ENCODE measurements at places on chromosomes 4 and X.

DNA sequence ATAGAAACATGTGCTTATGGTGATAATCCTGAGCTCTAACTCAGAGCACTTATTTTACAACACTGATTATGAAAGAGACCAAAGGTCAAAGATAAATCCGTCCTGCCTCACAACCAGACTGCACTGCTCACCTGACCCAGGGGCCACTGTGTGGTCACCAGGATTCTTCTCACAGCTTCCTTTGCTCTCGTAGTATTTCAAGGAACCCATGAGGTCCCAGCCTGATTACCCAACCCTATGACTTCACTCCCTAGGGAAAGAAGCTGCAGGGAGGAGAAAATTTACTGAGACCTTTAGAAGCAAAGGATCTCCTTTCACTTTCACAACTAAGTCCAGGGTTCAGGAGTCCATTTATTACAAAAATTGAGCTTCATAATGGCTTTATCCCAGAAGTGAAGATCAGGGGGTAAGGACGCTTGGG lies 9.6 kb downstream of the SLC25A5 start:
- DNase-seq, result no peak

DNA sequence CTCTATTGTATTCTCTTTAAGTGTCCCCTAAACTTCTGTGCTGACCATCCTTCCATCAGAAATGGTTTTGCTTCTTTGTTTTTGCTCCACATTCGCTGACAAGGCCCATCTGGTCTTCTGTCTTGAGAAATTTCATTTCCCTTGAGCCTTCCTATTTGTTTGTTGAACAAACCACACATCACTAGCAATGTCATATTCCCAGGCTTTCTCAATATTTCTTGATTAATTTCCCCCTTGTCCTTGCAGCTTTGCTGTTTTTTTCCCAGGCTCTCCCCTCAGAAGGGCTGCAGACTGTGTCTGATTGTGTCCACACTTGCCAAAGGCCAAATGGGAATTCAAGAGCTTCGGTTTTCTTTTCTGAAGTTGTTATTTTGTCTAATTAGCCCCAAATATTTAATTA lies 158.9 kb downstream of the MID1IP1 start:
- DNase-seq, result no peak

DNA sequence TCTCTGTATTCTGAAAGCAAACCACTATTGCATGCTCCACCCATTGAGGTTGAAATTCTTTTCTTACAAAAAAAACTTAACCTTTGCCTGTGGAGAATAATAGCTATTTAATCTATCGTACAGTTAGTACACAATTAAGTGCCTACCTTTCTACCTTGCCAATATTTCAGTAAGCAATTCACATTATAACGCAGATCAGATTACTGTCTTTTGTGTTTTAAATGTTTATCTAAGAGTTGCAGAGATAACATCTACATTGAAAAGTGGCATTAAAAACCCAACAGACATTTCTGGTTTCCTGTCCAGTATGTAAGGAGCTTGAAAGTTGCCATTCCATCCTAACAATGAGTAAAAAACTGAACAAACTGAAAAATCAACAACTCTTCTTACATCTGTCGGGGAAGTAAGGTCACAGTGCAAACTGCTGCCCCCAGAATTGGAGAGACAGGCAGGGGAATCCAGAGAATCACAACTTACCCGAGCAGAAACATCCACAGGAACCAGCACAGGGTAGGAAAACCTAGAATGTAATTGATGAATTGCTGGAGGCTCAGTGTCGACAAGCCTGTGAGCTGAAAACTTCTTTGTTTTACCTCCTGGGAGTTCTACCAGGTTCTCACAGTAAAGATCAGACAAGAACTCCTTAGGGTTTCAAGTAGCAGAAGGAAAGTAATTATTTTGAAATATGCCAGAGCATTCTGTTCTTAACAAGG lies 27.3 kb upstream of the ACSL4 start:
- DNase-seq, result peak; percentile 1

DNA sequence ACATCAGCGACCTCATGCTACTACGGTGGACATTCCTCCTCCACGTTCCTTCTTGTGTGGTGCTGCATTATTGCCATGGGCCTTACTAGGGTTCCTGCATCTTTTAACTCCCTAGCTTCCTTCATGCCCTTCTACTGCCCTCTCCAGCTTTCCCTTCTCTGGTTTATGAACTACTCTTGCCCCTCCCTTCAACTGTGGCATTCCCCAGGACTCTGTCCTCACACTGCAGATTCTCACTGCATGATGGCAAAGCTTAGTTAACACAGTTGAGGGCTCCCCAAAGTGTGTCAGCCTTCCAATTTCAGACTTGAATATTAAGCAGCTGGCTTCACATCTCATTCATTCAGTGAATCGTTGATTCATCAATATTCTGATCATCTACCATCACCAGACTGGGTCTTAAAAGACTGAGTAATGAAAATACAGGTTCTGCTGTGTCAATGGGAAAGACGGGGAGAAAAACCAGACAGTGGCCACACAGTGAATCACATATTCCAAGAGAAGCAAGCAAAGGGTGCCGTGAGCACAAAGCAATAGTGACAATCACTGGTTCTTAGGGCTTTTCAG lies 53.0 kb downstream of the ZFX start:
- DNase-seq, result no peak

- no peak for DNase-seq
These were observed 137.9 kb downstream of the FAM13A start for GRCh38 chr4:88919056-88919455.
